Muscle of leg (tissue), 16 donors: ENCODE measurements at places on chromosomes 13 and 19. TPM values are rescaled to one million over a fixed set of nuclear protein-coding genes. Genes with fewer than 3 reads are reported as not detected.

GRCh38 chr19:5165697-5166019, 175.0 kb downstream of the PTPRS start:
- no peaks in the 10 kb centered on the region for H3K4me1 ChIP-seq
- no peak overlapping the region for H3K4me3 ChIP-seq
- DNase-seq: no peak
- no peaks in the 10 kb centered on the region for H3K27me3 ChIP-seq
- no peaks in the 10 kb centered on the region for H3K36me3 ChIP-seq

DNA sequence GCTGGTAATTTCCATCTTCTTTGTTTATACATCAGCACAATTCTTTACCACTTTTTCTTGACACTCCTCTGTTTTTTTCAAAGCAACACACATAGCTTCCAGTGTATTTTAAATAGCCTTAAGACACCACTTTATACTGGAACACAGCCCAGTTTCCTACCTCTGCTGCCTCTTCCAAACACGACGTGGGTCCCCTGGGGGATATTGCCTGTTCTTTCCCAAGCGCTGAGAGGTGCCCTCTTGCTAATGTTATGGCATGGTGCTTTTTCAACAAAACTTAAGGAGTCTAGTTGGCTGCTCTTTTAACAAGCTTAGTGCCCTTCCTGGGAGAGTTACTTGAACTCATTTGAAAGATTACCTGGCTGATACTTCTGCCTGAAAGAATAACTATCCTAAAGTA, 112.7 kb downstream of the OLFM4 start:
- H3K4me3 ChIP-seq: no peak overlapping the region
- H3K36me3 ChIP-seq: no peaks in the 10 kb centered on the region
- H3K27ac ChIP-seq: no peak overlapping the region
- H3K4me1 ChIP-seq: peaks cover 9% of the 10 kb centered on the region
- H3K27me3 ChIP-seq: no peaks in the 10 kb centered on the region

GRCh38 chr13:111370570-111371535, 50.4 kb downstream of the TEX29 start:
- H3K4me3 ChIP-seq: no peak overlapping the region
- peaks cover 2% of the 10 kb centered on the region for H3K27me3 ChIP-seq
- H3K27ac ChIP-seq: no peak overlapping the region
- DNase-seq: no peak
- no peaks in the 10 kb centered on the region for H3K36me3 ChIP-seq
- no peaks in the 10 kb centered on the region for H3K4me1 ChIP-seq

Gene GIPR
- polyA plus RNA-seq: 0.10 TPM
